ENCODE measurements at places on chromosomes 7 and 10.
A peak's percentile ranks its signal among the peaks of the same experiment; 100 is the strongest.

GRCh38 chr7:81926-82756 is 110.2 kb upstream of the FAM20C start:
- no peak for DNase-seq

DNA sequence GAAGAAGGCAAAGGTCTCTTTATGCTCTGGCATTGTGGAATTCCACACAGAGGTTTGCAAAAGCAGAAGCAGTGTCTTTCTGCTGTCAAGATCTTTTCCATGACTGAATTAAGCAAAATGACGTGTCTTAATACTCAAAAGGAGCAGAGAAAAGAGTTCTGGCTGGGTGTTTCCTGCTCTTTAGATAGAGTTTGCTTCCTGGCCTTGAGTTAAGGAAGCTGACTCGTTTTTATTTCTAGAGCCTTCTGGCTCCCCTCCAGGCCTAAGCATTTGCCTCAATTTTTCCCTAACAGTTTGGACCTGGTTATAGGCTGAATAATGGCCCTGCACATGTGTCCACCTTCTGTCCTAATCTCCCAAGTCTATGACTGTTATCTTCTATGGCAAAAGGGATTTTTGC is 21.6 kb downstream of the TAS2R41 start:
- DNase-seq, result no peak

GRCh38 chr10:122245136-122245535 is 26.0 kb upstream of the BTBD16 start:
- DNase-seq, result no peak

GRCh38 chr7:18202315-18203045 is 174.8 kb upstream of the PRPS1L1 start:
- DNase-seq, result no peak

DNA sequence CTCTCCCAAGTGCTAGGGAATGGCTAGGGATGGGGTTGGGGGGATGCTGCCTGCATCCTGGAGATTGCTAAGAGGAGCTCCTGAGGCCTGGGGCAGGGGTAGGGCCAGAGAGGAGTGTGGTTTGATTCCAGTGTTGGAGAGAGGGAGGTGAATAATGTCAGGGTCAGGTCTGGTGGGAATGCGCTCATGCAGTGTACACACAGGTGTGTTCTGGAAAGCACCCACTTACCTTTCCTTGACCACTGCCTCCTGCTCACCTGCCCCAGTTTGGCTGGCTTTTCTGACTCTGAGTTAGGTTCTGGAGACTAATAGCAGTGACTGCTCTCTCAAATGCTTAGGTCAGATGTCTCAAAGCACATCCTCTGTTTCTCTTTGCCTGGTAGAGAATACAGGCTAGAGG is 135.4 kb upstream of the BMPER start:
- no peak for DNase-seq

DNA sequence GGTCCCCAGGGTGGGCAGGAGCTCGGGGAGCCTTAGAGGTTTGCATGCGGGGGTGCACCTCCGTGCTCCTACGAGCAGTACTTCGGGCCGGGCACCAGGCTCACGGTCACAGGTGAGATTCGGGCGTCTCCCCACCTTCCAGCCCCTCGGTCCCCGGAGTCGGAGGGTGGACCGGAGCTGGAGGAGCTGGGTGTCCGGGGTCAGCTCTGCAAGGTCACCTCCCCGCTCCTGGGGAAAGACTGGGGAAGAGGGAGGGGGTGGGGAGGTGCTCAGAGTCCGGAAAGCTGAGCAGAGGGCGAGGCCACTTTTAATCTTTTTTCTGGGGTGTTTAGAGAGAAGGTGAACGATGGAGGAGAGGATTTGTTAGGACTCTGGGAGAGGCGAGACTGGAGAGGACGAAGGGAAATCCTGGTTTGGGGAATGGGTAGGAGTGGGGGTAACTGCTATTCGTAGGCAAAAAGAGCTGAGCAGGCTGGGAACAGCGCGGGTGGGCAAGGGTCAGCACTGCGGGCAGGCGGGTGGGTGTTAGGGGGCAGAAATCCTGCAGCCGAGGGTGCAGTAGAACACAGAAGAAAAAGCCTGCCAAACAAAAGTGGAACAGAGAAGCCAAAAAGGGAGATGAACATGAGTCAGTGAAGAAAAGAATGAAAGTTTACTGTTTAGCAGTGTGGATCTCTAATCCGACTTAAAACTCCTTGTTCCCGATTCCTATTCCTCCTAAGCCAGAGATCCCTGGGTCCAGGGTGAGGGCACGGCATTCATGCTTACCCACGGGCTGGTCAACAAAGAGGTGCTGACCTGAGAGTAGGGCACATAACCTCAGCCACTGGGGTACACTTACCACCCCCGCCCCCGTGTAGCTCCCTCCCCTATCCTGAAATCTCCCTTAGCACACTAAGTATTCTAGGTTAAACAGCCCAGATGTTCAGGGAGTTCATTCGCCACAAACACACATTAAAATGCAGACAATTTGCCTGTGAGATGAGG is 26.9 kb downstream of the PRSS2 start:
- DNase-seq, result no peak

DNA sequence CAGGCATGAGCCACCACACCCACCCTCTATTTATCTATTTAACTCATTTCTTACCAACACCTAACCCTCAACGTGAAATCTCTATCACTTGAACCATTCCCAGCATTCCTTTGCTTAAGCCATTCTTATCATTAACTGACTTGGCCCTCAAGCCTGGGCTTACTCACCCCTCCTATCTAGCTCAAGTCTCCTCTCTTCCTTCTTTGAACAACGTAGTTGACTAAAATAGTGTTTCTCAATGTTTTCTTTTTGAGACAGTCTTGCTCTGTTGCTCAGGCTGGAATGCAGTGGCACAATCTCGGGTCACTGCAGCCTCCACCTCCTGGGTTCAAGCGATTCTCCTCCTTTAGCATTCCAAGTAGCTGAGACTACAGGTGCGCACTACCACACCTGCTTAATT is 7.0 kb downstream of the ANXA7 start:
- DNase-seq, result no peak

DNA sequence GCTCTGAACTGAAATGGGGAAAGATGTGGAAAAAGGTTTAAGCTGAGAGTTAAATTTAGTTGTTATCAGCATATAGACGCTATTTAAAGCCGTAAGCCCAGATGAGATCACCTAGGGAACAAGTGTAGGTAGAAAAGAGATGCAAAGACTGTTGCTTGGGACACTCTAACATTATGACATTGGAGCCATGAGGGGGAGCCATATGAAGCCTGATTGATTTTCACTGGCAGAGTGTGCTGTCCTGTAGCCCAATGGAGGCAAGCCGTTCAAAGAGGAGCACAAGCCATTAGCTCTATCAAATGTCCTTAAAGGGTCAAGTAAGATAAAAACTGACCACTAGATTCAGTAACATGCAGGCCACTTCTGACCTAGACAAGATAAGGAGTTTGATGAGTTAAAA is 223.3 kb downstream of the TWIST1 start:
- no peak for DNase-seq

DNA sequence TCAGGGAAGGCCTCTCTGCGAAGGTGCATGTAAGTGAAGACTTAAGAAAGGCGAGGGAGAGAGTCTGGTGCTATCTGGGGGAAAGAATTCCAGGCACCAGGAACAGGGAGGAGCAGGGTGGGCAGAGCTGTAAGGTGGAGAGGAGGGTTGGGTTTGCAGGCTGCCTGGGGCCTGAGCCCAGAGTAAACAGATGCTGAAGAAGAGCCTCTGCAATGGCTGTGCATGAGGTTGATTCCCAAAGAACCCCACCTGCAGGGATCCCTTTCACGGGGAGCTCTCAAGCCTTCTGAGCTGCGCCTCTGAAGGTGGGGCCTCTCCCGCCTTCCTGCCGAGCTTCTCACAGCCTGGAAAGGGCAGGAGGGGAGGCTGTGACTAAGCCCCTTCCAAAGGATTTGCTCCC is 115.1 kb downstream of the RNF216 start:
- DNase-seq, result no peak

DNA sequence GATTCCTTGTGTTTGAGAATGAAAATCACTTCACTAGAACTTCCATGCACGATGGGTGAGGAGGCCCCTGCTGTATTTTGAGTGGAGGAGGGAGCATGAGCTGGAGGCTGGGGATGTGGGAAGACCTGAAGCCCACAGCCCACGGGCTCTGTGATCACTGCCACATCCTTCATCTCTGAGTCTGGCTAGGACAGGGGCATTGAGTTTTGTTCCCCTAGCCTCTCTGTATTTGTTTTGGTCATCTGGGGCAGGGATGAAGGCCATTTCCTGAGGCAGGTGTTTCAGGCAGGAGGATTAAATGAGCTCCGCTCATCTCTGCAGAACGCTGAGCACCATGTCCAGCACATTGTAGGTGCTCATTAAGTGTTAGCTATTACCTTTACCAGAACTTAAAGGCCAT is 293.6 kb downstream of the GLRX3 start:
- DNase-seq, result no peak

GRCh38 chr7:23687011-23687410 is 7.0 kb downstream of the FAM221A start:
- DNase-seq, result no peak

DNA sequence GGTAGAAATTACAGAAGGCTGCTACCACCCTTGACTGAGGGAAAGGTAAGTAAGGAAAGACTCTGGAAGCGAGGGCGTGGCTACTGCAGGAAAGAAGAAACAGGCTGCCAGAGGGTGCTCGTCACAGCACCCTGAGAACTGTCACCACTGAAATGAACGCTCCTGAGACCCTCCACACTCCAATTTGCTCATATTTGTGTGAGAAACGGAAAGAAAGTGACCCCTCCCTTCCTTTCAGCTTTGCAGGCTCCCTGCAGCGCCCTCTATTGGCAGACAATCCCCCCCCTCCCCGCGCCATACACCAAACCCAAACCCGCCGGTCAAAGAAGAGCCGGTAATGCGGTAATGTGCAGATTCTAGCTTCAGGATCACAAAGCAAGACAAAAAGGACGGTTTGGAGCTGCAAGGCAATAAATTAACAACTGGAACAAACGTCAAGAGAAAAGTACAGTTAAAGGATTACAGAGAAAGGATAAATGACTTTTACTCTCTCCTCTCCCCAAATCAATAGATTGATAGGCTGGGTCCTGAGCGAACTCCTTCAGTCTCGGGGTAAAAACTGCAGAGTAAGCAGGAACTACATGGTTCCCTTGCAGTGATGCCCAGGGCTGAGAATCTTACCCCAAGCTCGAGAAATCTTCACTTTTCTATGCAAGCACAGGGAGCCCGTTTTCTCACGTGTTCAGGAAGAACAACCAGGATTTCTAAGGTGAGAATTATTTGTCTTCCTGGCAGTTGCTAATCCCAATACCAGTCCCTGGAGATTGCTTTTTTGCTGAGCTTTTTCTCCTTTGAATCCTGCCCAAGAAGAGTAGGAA is 47.6 kb downstream of the STEAP1B start:
- DNase-seq, result peak; percentile 81

- DNase-seq, result no peak
Observed at GRCh38 chr7:39383136-39383535, 183.1 kb upstream of the YAE1 start.

DNA sequence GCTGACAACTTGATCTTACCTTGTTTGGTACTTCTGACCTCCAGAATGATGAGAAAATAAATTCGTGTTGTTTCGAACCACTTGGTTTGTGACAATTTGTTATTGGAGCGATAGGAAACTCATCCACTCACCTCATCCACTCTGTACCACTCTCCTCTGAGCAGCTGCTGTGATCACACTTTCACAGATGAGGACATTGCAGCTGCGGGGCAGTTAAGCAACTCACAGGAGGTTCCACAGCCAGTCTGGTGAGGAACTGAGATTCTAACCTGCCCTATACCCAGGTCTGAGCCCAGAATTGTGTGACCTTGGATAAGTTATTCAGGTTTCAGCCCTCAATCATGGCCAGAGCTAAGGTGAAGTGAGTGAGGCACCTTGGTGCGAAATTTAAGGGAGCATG is 35.2 kb downstream of the BTBD16 start:
- no peak for DNase-seq

DNA sequence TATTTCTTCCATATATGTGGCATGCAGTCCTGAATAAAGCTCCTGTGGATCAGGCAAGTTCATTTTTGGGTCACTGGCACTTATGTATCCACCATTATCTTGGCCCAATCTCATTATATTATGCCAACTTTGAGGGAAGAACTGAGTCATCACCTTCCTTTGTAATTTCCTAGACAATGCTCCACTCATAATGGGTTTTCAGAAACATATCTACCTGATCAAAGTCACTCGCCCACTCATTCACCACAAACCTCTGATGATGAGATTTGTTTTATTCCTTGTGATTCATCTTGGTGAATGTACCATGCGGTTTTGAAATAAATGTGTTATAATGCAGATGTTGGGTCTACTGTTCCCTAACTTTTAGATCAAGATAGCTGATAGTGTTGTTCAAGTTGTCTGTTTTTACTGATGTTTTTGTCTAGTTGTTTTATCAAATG is 525.8 kb downstream of the KIF20B start:
- no peak for DNase-seq

- DNase-seq, result no peak
Observed at GRCh38 chr7:48289656-48290055, 118.4 kb downstream of the ABCA13 start.

GRCh38 chr10:43706166-43706565 is 57.5 kb upstream of the ZNF32 start:
- no peak for DNase-seq

- no peak for DNase-seq
Observed at GRCh38 chr10:122052701-122053100, 63.7 kb downstream of the TACC2 start.

DNA sequence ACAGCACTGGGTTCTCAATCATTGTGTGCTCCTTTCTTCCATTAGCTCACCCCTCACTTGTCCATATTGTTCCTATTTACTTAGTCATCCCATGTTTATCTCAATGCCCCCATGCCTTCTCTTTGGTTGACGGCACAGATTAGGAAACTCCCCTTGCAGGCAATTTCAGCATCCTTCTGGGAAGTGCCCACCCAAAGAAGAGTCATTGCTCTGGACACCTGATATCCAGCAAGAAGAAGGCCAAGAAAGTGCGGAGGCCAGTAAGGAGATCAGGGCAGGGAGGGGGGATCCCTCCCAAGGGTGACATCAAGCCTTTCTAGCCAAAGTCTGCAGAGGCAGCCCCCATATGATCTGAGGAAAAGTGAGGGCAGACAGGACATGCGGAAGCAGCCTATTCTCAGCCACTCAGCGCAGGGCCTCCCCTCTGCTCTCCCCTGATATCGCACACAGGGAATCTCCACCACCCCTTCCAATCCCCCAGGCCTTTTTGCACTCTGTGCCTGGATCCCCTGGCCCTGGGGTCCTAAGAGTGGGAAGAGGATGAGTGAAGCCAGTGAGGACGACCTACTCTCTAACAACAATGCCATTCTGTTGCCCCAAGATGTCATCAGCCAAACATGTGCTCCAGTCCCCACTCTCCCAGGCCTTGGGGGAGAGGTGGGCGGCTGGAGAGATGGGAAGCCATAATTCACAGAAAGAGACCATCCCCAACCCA is 1.8 kb downstream of the TRPV6 start:
- DNase-seq, result no peak

DNA sequence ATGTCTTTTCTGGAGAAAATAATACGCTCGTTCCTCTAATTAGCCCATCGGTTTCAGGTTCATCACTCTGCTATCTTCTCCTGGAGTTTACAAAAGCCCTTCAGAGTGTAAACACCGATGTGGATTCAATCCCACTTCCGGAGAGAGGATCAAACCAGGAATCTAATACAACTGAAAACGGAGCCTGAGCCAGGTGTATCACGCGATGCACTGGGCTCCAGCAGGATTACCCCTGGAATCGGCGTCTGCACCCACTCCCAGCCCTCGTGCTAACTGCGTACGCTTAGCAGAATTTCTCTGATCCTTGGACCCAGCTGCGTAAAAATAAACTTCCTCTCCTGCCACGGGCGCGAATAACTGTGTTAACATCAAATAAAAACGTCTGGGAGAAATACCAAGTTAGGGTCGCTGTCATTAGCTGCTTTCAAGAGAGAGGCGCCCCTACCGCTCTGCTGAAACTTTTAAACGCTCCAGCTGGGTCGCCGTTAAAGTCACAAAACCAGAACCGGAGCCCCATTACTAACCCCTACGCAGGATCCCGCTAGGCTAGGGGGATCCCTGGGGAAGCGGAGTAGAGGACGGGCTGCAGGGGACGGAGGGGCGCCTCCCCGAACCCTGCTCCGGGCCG is 502 bp downstream of the ZNF3 start:
- DNase-seq, result no peak
